H7 (cell line): ENCODE measurements at places on chromosomes 1 and 21. TPM values are rescaled to one million over a fixed set of nuclear protein-coding genes. Genes with fewer than 3 reads are reported as not detected.
A peak's percentile ranks its signal among the peaks of the same experiment; 100 is the strongest.

GRCh38 chr1:27351541-27352107 lies 9.8 kb downstream of the SYTL1 start:
- DNase-seq = peak; percentile 62

DNA sequence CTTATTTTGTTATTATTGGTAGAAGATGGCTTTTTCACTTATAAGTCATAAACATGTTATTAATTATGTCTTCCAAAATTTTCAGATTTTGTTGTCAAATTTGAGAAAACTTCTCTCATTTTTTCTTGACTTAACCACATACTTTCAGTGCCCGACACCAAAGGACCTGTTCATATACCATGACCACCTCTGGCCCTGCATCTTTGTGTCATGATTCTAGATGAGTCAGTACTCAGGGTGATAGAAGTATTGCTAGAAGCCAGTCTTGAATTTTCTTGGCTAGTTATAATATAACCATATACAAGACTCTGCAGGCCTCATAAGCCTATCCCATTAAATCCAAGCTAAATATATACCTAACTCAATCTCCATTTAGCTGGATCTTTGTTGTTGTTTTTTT lies 35.4 kb upstream of the DPH5 start:
- DNase-seq = no peak

DNA sequence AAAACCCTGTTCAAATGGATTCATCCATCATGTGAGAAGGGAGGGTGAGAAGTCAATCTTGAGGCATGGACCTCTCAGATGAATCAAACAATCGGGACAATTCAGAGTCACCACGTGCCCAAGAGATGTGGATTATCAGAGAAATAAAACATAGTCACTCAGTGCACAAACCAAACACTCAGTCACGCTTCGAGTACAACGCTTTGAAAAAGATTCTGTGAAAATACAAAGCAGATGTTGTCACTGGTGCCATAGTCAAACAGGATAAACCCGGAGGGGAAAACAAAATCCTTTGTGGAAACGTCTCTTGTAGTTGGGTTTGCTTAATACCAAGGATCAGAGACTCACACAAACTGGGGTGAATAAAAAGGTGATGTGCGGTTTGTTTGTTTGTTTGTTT lies 188.4 kb downstream of the RRAGC start:
- DNase-seq = no peak

Gene PRELP
- total RNA-seq = 0.03 TPM in 1 of 2 replicates, not detected in the other

Gene LDLRAD2
- total RNA-seq = 0.97 and 1.3 TPM in 2 replicates

DNA sequence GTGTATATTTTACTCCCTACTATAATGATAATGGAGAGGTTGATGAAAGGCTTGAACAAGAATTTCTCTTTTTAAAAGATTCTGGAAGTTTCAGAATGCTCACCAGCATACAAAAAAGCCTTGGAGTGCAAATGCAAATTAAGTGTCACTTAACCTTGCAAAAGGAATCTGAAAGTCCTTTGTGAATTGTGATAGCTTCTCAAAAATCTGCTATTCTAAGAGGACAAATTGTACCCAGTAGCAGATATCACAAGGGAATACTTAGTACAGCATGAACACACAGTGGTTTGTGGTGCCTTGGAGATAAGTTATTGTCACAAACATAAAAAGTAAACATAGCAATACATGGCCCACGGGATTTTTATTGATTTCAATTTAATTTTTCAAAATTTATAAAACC lies 1208.3 kb upstream of the B3GALT2 start:
- DNase-seq = no peak

DNA sequence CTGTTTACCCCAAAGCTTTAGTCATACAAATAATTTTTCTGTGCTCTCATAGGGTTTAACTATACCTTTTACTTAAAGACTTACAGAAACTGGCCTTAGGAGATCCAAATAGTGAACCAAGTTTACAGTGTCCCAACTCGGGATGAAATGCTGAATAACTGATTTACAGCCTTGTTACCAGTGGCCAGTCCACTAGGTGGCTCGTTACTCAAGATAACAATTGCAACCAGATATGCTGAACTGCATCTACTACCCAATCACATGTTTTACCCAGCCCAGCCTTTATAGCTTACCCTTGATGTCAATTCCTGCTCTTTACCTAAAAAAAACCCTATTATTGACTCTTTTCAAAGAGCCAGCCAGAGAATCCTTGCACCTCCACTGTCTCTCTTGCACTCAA lies 1148.8 kb upstream of the ADGRL4 start:
- DNase-seq = peak; percentile 9

DNA sequence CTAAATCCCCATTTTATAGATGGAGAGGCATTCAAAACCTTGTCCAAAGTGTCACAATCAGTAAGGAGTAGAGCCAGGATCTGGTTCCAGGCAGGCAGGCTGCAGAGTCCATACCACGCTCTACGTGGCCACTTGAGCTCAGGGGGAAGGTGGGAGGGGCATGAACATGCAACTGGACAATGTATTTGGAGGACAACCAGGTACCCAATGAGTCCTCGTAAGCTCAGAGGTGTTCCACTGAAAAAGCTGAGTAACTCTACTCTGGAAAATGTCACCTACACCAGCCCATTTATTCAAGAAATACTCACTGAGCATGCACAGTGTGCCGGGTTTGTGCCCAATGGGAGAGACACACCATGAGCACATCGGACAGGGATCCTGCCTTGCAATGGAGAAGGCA lies 11.2 kb upstream of the GUCA2B start:
- DNase-seq = no peak

GRCh38 chr1:22418312-22418711 lies 33.3 kb upstream of the ZBTB40 start:
- no peak for DNase-seq

- no peak for DNase-seq
These were observed 42.2 kb upstream of the COG2 start for GRCh38 chr1:230599926-230600656.

Gene OR2T2
- total RNA-seq = not detected in 2 replicates

Gene KIF21B
- 12.7 and 14.1 TPM in 2 replicates for total RNA-seq

DNA sequence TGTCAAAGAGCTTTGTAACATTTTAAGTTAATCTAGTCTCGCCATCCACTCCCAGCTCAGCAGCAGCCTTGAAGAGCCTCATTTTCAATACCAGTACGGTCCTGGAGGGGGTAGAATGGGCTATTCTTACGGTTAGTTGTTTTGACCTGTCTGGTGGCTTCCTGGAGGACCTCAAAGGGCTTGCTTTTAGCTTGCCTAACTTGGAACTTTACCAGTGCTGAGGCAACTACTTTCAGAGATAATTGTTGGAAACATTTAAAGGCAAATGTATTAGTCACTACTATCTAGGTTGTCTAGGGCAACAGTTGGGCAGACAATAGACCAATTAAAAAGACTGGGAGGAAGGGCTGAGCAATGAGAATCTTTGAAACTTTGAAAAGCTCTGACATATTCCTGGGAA lies 56.0 kb downstream of the TTLL7 start:
- peak; percentile 28 for DNase-seq

GRCh38 chr1:147384804-147385203 lies 142.3 kb downstream of the CHD1L start:
- DNase-seq = no peak

Gene DPYD
- total RNA-seq = 0.59 and 0.63 TPM in 2 replicates

DNA sequence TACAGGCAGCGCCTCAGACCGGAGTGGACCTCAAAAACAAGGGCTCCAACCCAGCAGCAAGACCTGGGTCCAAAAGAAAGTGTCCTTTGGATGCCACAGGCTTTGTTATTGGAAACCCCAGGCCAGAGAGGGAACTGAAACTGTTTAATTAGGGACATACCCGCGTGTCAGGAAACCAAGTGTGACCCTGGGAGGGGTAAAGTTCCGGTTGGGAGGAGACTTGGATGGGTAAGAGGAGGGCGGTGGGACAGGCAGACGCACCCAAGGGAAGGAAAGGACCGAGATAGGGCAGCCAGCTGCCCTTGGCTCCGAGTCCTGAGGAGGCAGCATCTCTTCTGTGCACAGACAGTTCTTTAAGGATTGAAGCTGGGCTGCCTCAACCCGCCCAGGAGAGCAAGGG lies 71.4 kb downstream of the CDC7 start:
- DNase-seq = no peak

DNA sequence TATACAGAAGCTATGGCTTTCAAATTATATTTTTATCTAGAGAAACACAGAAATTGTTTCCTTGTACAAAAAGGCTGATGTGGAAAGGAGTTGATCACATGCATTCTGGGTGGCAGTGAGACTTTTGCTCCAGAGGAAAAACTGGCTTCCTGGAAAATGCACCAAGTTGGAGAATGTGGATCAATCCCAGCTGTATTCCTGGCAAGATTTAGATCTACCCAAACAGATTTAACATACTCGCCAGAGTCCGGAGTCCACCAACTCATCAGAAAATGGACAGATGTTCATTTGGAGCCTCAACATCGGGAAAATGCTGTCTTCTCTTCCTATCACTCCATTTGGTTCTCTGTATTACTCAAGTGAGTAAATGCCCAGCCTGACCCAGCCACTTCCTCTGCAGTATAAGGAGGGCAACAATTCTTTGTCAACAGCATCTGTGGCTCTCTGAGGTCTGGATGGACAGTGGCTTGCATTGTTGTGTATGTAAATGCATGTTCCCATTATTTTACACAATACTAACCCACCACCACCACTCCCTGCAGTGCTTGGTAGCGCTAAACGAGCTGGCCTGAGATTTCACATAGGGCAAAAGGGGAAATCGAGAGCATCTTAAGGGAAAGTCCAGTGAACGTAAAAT lies 226.2 kb upstream of the IRF2BP2 start:
- DNase-seq = no peak

DNA sequence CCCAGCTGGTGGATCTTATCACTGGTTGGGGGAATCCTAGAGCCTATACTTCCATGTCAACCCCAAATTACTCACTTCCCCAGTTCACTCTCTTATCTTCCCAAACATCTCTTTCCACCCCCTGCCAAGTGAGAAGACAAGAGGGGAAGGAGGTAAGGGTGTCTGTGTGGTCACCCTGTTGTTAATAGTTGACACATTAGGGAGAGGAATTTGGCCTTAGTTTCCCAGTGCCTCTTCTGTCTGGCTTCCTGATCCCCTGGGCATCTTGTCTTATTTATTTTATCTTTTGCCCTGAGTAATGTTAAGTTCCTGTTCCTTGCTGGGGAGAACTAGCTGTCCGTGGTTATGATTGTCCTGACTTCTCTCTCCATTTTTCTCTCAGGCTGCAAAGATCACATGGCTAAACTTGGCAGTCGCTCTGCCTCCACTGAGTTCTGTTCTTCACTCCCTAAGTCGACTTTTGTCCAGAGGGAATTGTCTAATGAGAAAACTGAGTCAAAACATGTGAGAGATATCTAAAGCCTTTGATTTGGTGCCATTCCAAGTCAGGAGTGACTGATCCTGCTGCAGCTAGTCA lies 157.1 kb upstream of the SYT6 start:
- no peak for DNase-seq

- DNase-seq = no peak
These were observed 16.0 kb upstream of the PIGV start for GRCh38 chr1:26771643-26772321.

DNA sequence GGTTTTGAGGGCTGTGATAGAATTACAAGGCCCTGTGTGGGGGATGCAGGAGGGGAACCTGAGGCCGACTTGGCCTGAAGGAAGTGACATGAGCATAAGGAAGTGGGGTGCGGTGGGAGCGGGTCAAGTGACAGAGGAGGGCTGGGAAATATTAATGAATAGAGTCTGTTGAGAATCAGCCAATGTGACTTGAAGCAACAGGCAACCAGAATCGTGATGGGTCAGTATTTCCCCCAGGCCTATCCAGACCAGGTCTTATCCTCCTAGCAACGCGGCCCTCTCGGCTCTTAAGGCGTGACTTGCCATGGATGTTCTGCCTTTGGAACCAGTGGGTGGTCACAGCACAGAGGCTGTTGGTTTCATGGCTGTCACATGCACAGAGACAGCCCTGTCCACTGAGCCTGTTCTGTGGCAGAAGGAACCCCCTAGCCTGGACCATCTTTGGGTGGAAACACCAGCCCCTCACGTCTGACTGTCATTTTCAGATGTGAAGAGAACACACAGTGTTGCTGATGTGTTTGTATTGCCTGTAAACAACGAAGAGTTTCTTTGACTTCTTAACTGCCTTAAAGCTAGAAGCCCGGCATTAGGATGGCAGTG lies 468.8 kb downstream of the CAMTA1 start:
- no peak for DNase-seq

DNA sequence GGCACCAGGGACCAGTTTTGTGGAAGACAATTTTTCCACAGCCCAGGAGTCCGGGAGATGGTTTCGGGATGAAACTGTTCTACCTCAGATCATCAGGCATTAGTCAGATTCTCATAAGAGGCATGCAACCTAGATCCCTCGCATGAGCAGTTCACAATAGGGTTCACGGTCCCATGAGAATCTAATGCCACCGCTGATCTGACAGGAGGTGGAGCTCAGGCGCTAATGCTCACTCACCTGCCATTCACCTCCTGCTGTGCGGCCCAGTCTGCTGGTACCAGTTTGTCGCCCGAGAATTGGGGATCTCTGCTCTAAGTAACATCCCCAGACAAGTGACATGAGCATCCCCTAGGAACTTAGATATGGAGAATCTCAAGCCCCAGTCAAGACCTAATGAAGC lies 180.7 kb downstream of the COQ8A start:
- DNase-seq = no peak

Gene SLAMF8
- total RNA-seq = not detected in 2 replicates

- DNase-seq = no peak
These were observed 28.4 kb downstream of the JUN start for GRCh38 chr1:58755468-58755872.

GRCh38 chr1:206739411-206740076 lies 31.0 kb upstream of the IL19 start:
- DNase-seq = peak; percentile 38

Gene LIN28A
- 863 and 868 TPM in 2 replicates for total RNA-seq

Gene TSACC
- 2.2 and 3.5 TPM in 2 replicates for total RNA-seq

DNA sequence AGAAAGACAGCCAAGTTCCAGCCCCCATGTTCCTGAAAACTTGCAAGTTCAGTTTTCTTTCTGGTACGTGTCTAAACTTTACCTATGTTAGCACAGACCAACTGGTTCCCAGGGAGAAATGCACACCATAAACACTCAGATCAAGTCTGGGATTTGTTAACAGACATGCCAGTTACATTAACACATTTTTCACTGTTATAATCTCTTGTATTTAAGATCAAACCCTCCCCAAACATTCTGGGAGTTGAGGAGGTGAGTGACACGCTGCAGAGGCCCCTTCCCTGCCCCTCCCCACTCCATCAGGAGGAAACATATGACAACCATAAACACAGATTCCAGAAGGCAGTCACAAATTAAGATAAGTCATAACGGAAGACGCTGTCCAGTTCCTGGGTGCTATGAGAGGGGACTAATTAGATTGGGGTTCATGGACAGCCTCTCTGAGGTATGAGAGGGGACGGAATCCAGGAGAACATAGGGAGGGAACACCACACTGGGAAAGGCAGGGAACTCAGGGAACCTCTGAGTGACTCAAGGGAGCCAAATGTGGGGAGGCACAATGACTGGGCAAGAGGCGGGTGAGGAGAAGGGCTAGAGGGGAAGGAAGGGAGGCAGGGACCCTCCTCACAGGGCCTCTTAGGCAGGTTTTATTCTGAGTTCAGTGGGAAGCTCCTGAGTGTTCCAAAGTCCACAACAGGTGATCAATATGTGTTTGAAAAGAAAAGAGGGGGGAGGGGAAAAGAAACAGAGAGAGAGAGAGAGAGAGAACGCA lies 25.0 kb downstream of the DUSP10 start:
- no peak for DNase-seq

Gene KRTAP19-8
- total RNA-seq = not detected in 2 replicates

- DNase-seq = no peak
These were observed 442.1 kb downstream of the PTBP2 start for GRCh38 chr1:97163591-97164275.

Gene DMRTA2
- 0.10 TPM in 1 of 2 replicates, not detected in the other for total RNA-seq

Gene RGS18
- total RNA-seq = not detected in 2 replicates

Gene KISS1
- not detected in 2 replicates for total RNA-seq

Gene PRAMEF1
- total RNA-seq = not detected in 2 replicates
